ENCODE measurements at places on chromosomes 16 and 17.

DNA sequence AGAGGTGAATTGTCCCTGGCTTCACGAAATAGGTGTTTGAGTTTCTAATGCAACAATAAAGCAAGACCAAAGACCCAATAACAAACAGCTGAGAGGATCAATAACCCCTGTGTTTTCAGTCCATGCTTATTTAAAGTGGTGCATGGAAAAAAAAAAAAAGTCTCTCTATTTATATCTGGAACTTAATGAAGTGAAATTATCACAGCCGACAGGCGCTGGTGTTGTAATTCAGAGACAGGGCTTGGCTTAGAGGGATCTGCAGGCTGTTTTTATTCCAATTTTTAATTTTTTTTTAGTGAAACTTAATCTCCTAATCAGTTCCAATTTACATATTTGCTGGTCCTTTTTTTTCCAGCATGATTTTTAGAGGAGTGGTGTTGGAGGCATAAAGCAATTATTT is 858.2 kb upstream of the SOX9 start:
- no peak for DNase-seq

DNA sequence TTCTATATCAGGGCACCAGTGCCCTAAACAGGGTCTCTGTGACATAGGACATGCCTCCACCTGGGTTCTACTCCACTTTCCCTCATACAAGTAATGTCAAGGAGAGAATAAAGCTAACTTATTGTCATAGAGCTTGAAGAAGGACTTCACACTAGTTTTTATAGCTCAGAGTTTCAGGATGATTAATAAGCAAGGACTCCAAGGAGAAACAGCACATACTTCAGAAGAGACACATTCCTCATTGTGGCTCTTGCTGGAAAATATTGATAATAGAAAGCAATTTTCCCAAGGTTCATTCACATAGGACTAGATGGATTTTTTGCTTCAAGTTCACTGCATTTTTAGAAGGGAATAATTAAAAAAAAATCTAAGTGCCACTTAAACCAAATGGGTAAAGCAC is 133.3 kb downstream of the CA10 start:
- no peak for DNase-seq

DNA sequence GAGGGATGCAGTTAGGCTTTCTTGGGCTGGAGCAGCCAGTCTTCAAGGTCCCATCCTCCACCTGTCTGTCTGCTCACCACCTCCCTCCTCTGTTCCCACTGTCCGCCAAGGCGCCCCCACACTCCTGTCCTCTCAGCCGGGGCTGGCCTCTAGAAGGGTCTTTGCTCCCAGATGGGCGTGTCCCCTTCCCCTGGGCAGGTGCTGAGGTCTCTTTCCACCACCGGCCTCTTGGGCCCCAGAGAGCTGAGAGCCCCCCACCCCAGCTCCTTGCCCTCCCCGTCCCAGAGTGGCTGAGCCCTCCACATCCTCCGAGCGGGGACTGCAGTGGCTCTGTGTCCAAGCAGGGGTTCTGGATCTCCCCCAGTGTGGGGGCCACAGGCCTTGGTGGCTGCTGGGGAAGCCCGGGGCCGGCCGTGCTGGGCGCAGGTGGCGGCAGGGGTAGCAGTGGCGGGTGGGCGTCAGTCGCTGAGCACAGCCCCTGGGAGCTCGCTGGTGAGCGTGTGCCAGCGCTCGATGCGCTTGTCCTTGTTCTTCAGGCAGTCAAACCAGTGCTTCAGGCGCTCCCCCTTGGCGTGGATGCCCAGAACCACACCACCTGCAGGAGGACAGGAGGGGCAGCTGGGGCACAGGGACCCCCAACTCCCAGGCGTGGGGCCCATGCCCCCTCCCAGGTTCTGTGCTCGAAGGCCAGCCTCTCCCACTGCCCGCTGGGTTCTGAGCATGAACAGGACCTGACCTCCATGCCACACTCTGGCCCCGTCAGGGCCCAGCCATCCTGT is 9.8 kb downstream of the SCGB1C2 start:
- no peak for DNase-seq

DNA sequence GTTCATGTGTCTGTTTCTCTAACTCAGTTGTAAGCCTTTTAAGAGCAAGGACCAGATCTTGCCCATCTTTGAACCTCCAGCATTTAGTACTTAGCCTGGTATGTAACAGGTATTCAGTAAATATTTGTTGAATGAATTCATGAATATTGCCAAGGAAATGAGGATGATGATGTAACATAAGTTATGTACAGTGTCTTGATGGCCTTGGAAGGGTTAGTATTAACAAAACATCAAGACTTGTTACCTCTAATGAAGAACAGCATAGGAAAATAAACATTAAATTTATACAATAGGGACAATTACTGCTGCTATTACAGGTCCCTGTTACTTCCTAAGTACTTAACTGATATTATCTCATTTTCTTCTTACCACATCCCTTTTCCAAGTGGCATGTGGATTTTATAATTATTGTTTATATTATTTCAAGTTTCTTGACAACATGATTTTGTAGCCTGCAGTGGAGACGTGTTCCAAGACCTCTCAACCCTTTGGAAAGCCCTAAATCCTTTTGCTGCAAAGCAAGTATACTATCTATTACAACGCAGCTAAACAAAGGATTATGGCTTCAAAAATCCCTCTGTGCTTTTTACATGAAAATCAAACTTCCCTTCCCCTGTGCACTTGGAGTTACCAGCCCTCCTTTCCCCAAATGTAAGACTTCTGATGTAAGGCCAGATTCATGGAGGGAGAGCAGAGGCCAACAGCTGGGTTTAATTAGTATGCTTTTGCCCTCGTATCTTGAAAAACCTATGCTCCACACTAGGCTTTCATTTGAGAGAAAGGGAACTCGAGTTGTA is 77.4 kb upstream of the SMIM36 start:
- no peak for DNase-seq

GRCh38 chr17:81003711-81004475 is 12.3 kb downstream of the CHMP6 start:
- DNase-seq: no peak

GRCh38 chr17:44846206-44846605 is 1.5 kb upstream of the HIGD1B start:
- no peak for DNase-seq

GRCh38 chr17:74814453-74814852 is 38.3 kb upstream of the NAT9 start:
- no peak for DNase-seq

GRCh38 chr16:4461250-4462085 is 13.0 kb downstream of the NMRAL1 start:
- DNase-seq: no peak

DNA sequence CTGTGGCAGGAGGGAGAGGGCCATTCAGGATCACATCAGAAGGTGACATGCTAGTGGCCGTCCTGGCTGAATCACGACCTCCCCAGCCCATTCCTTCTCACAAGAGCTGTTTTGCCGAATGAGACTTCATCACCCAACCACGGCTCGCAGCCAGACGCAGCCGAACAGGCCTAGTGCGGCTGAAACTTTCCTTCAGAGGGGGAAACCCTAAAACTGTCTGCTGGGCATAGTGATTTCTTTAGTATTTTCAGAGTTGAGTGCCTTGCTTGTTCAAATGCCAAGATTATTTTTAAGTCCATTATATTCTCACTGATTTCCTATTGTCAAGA is 343.7 kb downstream of the CPPED1 start:
- DNase-seq: no peak

GRCh38 chr16:66372898-66373155 is 6.3 kb downstream of the CDH5 start:
- DNase-seq: no peak

DNA sequence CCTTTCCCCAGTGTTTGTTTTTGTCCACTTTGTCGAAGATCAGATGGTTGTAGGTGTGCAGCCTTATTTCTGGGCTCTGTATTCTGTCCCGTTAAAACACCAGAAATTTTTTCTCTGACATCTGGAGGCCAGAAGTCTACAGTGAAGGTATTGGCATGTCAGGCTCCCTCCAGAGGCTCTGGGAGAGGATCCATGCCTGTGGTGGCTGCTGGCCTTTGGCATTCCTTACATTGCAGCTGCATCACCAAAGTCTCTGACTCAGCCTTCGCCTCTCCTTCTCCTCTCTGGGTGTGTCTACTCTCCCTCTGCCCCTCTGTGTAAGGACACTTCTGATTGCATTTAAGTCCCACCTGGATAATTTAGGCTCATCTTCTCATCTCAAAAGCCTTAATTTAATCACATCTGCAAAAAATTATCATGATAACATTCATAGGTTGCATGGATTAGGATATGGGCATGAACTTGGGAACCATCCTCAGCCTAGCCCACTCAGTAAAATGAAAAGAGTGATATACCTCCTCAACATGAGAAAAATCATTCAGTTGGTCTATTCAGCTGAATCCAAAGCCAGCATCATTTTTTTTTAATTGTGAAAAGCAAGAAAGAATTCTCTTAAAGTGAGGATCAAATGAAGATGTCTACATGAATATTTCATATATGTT is 78.0 kb downstream of the MAP2K6 start:
- DNase-seq: no peak

- no peak for DNase-seq
These were observed 32.8 kb downstream of the DNAH2 start for GRCh38 chr17:7750321-7750821.

- no peak for DNase-seq
These were observed 11.1 kb downstream of the TLE7 start for GRCh38 chr16:71430744-71431143.

DNA sequence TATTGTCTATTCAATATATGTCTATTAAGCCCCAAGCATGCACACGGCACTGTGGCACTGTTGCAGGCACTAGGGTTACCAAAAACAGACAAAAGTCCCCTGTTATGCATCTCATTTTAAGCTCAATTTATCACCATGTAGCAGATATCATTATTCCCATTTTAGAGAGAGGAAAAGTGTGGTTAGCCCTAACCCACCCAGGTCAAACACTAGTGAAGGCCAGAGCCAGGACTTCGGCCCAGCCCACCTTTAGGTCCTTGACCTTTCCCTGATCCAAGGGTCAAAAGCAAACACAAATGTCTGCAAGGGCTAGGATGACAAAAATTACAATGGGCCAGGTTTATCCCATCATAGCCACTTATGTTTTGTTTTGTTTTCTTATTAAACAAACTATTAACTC is 130.3 kb upstream of the NUDT7 start:
- no peak for DNase-seq

GRCh38 chr17:73972901-73973300 is 230.6 kb upstream of the RPL38 start:
- DNase-seq: no peak

GRCh38 chr17:67377488-67378453 is 690 bp downstream of the PITPNC1 start:
- DNase-seq: peak; percentile 62

DNA sequence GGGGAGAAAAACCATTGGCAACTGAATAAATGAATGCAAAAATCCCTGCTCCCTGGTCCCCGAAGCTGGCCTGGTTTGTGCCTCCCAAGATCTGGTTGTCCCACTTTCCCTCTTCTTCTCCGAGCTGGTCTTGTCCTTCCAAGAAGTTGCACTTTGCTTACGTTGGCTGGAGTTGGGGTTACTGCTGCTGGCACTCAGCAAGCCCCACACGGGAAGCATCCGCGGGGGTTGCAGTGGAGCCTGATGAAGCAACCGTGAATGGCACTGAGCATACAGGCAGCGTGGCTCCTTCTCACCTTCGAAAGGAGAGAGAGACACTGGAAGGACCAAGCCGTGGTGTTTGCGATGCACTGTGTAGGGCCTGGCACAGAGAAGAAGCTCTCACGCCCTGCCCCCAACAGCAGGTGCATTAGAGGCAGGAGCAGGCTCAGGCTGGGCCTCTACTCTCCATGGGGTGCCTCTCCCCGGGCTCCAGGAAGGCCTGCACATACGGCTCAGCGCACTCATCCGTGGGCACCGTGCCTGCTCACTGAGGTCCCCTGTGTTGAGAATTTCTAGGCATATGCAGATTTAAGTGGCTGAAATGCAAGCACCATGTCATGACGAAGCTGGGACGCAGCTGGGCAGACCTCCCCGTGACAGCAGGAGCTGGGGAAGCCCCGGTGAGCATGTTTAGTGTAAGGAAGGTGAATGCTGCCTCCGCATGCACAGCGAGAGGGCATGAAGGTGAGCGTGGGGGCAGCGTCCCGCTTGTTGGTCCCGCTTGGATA is 12.1 kb downstream of the CA5A start:
- DNase-seq: no peak

GRCh38 chr16:71537643-71538042 is 11.4 kb downstream of the CHST4 start:
- no peak for DNase-seq

GRCh38 chr17:60491771-60492170 is 34.3 kb downstream of the APPBP2 start:
- no peak for DNase-seq

DNA sequence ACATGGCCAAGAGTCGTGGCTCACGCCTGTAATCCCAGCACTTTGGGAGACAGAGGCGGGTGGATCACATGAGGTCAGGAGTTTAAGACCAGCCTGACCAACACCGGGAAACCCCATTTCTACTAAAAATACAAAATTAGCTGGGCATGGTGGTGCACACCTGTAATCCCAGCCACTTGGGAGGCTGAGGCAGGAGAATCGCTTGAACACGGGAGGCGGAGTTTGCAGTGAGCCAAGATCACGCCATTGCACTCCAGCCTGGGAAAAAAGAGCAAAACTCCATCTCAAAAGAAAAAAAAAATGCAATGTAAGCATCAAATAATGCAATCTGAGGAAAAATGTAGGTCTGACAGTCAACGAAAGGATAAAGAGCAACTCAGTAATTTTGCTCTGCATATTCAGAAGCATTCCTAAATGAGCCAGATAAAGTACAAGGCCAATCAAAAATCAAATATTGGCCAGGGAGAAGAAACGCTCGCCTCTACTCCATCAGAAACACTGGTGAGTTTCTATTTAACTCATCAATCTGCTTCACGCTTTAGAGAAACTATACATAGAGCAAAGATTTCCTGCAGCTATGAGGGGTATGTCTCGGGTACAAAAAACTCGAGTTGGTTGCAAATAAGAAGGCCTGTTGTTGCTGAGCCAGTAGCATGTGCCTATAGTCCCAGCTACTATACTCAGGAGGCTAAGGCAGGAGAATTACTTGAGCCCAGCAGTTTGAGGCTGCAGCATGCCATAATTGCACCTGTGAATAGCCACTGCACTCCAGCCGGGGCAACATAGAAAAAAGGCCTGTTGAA is 3.7 kb downstream of the TXNDC11 start:
- no peak for DNase-seq

- no peak for DNase-seq
These were observed 17.1 kb downstream of the TSPOAP1 start for GRCh38 chr17:58311429-58311894.

DNA sequence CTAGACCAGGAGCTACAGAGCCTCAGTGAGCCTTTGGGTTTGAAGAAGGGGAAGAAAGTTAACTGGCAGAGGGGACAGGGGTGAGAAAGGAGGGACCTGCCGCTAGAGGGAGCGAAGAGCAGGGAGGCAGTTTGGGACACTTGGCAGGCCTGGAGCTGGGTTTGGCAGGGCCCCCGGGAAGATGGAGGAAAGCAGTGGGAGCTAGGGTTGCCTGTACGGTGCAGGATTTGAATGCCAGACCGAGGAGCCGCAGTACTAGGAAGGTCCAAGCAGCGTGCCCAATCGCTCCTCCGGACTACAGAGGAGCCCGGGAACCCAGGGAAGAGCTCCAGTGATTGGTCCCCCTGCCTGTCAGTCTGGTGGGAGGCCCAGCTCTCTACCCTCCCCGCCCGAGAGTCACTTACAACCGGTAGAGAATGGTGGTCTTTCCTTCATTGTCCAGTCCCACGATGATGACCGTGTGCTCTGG is 1.3 kb downstream of the ARL5C start:
- peak; percentile 68 for DNase-seq

All from naive thymus-derived CD4-positive, alpha-beta T cell (primary cell).